ENCODE measurements at places on chromosomes 7 and 10.
A peak's percentile ranks its signal among the peaks of the same experiment; 100 is the strongest.

DNA sequence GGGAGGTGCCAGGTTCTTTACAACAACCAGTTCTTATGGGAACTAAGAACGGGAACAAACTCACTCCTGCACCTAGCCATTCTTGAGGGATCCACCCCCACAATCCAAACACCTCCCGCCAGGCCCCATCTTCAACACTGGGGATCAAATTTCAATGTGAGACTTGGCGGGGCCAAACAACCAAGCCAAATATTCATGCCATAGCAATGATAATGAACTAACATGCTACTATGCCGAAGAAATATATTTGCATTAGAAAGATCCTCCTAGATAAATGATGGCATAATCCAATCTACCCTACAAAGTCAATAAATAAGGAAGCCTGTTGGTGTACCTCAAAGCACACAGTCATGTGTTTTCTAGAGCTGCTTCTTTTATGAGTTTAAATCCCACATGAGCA, 57.6 kb downstream of the CCDC71L start:
- DNase-seq = no peak

DNA sequence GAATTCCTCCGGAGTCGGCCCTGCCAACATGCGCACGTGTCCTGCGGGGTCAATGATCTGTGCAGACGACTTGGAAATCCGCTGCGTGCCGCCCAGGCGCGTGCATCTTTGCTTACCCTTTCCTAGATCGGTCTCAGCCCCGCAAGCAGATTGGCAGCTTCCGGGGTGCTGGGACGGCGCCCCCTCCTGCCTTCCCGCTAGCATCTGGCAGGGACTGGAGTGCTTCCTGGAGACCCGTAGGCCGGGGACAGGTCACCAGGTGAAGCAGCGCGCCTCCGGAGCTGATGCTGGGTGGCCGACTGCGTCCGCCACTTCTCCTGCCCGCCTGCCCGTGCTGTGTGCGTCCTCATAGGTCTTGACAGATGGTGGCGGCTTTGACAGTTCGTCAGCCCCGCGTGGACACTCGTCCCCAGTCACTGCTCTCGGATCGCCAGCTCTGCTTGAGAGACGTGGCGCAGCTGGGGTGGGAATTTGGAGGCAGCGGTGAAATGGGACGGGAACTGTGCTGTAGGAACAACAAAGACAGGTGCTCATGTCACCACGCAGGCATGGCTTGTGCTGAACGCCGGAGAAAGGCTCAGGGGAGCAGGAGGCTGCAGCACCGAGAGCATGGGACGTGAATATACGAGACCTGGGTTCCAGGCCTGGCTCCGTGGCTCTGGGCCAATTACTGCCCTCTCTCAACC, 21.9 kb upstream of the KCNK18 start:
- DNase-seq = no peak

DNA sequence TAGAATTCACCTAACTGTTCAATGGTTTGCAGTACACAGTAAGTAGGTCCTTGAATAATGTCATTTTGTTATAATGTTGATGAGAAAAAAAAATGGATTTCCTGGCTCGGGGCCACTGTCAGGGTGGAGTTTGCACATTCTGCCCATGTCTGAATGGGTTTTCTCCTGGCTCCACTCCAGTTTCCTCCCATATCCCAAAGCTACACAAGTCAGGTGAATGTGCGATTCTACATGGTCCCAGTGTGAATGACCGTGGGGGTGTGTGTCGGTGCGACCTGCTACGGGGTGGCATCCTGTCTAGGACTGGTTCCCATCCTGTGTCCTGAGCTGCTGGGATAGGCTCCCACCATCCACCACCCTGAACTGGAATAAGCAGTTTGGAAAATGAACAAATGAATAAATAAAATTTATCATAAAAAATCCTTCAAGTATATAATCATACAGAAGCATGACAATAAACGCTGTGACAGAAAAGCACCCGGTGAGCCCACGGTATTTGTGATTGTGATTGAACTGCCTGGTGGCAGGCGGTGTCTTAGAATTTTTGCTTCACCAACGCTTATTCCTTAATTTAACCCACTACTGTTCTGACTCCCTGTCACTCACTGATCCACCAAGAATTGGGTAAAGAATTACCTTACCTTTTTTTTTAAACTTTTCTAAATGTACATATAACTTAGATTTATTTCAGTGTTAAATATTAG, 114.1 kb downstream of the ICA1 start:
- DNase-seq = peak; percentile 81

DNA sequence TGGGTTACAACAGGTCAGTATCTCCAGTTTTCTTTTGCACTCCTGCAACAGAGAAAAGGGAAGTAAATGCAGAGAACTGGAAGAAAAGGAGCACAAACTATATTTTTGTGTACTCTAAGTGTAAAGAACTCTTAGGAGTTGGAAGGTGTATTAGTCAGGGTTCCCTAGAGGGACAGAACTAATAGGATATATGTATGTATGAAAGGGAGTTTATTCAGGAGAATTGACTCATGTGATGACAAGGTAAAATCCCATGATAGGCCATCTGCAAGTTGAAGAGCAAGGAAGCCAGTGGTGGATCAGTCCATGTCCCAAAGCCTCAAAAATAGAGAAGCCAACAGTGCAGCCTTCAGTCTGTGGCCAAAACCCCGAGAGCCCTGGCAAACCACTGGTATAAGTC, 22.6 kb upstream of the RAB18 start:
- no peak for DNase-seq

DNA sequence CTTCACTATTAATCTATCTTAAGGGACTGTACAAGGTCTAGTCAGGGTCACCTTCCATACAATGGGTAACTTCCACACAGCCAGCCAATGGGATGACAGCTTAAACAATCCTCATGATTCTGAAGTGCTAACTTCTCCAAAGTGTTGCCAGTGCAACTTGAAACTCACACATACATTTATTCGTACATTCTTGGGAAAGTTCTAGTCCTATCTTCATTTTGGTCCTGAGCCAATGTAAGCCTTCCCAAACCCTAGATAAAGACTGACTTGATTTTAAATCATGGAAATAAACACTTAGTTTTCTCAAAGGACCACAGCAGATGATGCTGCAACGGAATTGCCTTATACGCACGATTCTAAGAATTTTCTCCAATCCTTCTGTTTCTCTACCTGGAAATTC, 117.5 kb upstream of the COL1A2 start:
- DNase-seq = no peak
